IMR-90 (cell line): ENCODE measurements at places on chromosomes 6 and 20.

DNA sequence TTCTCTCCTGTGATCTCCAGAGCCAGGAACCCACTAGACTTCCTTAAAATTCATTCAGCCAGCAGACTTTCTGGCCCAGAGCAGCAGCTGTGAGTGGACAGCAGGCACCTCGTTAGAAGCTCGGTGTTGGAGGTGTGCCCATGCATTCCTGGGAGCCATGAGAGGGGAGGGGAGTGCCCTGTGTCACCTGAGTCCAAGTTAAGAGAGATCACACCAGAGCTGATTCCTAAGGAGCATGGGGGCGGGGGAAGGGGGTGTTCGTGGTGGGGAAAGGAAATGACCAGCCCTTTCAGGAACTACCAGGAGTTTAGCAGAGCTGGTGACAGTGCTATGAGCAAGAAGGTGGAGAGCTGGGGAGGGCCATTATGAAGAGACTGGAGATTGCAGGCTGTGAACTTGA is 46.9 kb downstream of the GFRA4 start:
- DNase-seq, result peak; percentile 50

DNA sequence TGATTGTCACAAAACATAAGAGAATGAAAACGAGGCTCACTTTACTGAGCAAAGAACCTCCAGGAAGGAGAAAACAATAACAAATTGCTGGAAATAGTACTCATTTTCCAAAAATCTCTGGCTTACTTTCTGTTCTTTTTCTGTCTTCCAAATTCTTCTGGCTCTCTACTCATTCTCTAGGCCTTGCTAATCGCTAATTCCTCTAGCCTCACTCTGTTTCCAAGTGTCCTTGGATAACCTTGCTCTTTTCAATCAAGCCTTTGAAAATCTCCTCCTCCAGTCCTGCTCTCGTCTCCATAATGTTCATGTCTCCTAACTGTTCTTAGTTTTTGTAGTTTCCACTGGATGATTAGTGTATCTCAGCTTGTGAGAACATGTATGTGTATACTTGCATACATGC is 96.2 kb upstream of the MAP7 start:
- peak; percentile 31 for DNase-seq

GRCh38 chr6:163750431-163751031 is 336.0 kb downstream of the QKI start:
- no peak for DNase-seq

DNA sequence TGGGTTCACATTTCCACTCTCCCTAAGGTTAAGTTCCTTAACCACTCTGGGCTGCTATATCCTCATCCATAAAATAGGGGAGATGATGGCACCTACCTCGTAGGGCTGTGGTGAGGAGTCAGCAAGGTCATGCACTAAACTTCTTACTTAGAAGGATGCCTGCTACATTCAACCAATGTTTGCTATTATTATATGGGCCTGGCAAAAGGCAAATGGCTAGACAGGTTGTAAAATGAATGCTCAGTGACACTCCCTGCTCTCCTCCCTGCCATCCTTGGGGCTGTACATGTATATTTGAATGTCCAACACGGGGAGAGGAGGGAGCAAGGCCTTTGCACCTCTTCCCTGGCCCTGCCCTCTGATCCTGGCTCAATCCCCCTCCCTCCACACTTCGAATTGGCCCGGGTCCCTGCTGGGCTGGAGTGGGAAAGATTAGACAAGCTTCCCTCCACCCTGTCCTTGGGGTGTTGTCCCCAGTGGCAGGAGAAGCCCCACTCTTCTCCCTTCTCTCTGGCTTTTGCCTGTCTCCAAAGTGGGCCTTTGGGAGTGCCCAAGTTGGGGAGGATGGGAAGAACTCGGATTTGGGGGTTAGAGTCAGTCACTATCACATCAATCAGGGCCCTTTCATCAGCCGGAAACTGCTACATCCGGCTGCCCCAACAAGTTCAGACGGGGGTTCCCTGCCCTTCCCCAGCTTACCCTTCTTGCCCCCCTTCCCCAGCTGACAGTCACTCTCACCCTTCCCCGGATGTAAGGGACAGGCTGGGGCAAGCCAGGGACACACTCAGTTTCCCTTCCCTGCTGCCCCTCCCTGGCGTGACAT is 36.3 kb upstream of the VEGFA start:
- DNase-seq, result no peak

GRCh38 chr6:37566111-37566949 is 66.6 kb upstream of the CCDC167 start:
- DNase-seq, result no peak

DNA sequence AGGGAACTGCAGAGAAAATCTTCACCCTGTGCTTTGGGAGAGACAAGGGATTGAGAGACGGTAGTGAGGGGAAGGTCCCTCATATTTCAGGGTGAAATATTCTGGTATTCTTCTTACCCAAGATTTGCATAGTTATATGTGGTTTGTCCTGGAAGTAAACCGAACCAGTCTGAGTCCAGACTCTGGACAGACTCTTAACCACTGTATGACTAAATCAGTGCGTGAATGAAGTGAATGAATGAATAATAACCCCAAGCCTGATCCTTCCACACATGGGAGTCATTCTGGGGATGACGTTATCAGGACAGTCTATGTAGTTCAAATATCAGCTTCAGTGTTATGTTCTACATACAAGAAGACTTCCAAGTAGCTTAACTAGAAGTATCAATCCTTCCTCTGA is 690.7 kb downstream of the KIF16B start:
- no peak for DNase-seq

GRCh38 chr6:150038202-150039062 is 13.1 kb upstream of the RAET1L start:
- no peak for DNase-seq

- DNase-seq, result no peak
Observed at GRCh38 chr20:62872184-62872847, 10.7 kb upstream of the TCFL5 start.

- DNase-seq, result peak; percentile 58
Observed at GRCh38 chr6:144585217-144585814, 300.2 kb downstream of the UTRN start.

DNA sequence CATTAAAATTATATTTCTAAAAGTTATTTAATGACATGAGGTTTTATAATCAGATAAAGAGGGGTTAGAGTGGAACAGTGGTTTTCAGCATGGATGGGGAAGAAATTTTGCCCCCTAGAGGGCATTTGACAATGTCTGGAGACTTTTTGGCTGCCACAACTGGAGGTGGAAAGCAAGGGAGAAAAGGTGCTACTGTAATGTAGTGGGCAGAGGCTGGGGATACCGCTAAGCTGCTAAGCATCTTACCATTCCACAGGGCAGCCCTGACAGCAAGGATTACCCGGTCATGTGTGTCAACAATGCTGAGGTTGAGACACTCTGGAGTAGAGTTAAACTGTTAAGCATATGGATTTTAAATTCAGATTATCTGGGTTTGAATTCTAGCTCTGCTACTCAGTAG is 52.9 kb upstream of the FABP7 start:
- DNase-seq, result peak; percentile 37

DNA sequence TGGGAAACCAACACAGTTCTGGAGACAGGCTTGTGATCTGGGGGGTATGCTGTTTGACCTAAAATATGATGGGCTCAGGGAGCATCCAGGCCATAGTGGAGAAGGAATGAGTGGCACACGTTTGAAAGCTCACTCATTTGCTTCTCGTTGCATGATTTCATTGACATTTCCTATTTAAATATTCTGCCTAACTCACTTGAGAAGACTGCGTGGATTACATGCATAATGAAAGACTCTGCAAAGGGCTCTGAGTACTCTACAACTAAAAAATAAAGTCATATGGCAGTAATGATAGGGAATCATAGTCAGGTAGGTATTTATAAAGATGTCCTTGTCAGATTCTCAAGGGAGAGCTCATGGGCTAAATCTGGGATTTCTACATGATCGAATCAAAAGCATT is 117.9 kb downstream of the LAMP5 start:
- no peak for DNase-seq

- DNase-seq, result no peak
Observed at GRCh38 chr6:166305562-166306117, 2.6 kb downstream of the PRR18 start.

DNA sequence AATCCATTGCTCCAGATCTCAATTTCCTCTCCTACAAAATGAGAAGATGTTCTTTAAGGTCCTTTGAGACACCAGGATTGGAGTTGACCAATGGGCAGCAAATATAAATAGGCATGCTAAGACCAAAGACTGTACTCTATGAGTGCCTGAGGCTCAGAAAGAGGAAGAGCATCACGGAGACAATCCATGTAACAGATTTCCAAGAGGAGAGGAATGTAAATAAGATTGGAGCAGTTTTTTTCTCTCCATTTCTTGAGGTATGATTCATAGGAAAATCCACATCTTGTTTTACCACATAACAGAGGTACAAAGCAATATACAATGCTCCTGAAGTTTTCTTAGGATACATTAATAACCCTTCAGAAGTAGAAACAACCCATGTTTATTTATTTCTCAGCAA is 109.8 kb downstream of the UBE3D start:
- peak; percentile 92 for DNase-seq

DNA sequence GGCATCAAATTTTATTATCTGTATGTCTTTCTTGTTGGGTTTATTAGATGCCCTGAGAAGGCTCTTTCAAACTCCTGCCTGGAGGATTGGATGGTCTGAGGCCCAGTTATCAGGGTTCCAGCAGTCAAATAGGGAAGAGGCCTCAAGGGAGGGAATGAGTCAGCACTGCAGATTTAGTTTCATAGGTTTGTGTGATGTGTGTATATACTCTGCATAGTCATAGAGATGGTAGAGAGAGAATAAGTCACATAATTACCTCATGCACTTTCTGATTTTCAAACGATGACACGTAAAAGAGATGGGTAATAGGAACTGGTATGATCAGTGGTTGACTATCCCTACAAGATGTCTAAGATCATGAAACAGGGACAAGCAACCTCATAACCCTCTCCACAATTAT is 82.1 kb downstream of the ADAT2 start:
- DNase-seq, result peak; percentile 77

DNA sequence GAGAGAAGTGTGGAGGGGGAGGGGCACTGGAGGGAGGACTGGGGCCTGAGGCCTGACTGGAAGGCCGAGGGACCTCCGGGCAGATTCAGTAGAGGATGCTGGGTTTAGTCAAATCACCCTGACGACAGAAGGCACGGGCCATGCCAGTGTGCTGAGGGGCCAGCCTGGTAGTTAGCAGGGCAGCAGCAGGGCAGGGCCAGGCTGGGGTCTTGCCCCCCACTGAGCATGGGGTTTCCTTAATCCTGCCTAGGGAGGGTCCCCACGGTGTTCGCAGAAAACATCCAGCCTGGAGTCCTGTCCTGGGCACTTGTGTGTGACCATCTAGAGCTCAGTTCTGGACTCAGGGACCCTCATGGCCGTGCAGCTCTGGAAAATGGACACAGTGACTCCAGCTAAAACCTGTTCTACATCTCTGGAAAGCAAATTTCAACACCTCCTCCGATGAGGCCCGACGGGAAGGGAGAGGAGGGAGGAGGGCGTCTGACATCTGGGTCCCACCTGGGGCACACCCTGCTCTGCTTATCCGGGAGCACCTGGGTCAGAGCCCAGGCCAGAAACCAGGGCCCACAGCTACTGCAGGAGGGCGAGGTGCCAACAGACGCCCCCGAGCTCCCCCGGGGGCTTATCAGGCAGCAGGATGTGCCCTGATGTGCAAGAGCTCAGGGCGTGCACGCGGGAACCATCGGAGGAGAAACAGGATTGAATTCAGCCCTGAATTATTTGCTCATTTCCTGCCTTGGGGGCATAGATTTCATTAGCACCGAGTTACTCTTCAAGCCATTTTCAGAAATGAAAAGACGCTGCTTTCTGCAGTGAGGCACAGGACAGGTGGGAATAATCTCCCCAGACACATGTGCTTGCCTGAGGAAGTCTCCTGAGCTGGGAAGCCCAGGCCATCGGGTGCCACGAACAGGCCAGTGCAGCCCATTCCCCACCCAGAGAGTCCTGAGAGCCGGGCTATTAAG is 78.0 kb upstream of the MPC1 start:
- DNase-seq, result peak; percentile 8

- DNase-seq, result peak; percentile 10
Observed at GRCh38 chr6:121855521-121855920, 420.1 kb downstream of the GJA1 start.

DNA sequence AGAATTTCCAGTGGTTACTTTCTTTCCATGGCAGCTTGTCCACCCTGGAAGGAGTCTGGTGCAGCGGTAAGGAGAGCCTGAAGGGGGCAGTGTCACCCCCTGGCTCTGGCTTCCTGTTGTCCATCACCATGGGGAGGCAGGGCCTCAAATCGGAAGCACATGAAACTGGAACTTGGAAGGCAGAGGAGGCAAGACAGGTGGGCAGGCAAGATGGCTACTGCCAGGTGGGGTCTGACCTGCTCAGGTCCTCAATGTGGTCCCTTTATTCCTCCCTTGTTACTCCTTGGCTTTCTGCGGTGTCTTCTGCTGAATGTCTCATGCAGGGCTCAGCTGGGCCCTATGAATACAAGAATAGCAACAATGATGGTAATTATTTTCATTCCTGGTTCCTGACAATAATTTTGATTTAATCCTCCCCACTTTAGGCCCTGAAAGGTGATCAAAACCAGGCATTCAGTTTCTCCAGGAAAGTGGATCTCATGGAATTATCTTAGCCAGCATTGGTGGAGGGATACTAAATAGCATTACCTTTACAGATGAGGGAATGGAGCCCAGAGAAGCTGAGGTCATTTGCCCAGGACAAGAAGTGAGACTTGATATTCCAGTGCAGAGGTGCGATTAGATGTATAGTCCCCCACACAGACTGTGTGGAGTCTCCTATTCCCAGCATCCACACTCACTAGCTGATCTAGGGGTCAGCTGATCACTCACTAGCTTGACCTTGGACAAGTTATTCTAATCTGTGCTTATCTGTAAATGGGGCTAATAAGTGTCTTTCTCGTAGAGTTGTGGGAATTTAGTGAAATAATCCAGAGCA is 17.6 kb upstream of the SNAI1 start:
- DNase-seq, result no peak

DNA sequence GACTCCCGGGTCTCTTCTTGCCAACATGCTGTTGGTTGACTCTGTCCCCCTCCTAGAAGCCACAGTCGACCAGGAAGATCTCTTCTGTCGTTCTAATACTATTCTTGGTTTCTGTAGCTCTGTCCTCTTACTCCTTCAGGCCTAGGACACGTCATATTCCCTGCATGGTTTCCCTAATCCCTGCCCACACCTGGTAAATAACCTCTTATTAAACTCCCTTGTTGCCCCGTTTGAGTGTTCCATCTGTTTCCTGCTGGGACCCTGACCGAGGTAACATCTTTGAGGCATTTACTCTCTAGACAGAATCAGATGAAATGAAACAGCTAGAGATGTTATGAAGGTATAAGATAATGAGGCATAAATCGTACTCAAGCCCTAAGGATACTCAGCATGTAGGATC is 68.1 kb downstream of the PLCB4 start:
- no peak for DNase-seq

DNA sequence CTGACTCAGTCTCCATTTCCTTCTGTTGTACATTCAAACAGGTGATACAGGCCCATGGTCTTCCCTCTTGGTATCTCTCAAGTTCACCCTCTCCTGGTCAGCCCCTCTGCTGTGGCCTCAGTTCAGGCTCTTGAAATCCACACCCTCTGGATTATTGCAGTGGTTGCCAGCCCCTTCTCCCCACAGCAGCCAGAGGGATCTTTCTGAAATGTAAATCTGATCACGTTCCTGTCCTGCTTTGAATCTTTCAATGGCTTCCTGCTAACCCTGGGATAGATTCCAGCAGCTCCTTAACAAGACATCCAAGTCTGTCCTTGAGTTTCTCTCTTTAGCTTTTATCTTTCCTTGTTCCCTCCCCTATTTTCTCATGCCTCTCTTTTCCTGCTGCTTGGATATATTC is 22.2 kb downstream of the CHMP4B start:
- DNase-seq, result no peak
